Spinal cord (tissue), 10 donors: ENCODE measurements at places on chromosomes 3 and 15. TPM values are rescaled to one million over a fixed set of nuclear protein-coding genes. Genes with fewer than 3 reads are reported as not detected.

- no peaks in the 10 kb centered on the region for H3K4me1 ChIP-seq
- DNase-seq = no peak
- H3K36me3 ChIP-seq = no peaks in the 10 kb centered on the region
- H3K27me3 ChIP-seq = no peaks in the 10 kb centered on the region
- no peak overlapping the region for H3K4me3 ChIP-seq
Observed at GRCh38 chr3:168659015-168659414, 563.3 kb upstream of the GOLIM4 start.

DNA sequence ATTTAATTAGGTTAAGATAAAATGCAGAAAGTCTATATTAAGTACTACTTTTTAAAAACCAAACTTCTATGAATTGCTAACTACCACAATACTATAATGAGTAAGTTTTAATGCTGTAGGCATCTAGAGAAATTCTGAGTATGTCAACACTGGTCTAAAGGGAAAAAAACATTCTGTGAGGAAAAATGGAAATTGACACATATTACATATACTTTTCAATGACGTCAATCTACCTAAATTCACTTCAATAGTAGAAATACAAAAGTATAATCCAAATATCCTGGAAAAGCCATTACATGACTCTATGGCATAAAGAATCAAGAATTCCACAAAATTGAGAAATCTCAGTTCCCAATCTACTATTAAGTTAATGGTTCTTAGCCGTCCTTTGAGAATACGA, 2.2 kb downstream of the SECISBP2L start:
- H3K27ac ChIP-seq = peak overlapping the region; percentile 22
- no peaks in the 10 kb centered on the region for H3K27me3 ChIP-seq
- peak overlapping the region; percentile 84 for H3K4me3 ChIP-seq
- DNase-seq = no peak
- no peaks in the 10 kb centered on the region for H3K36me3 ChIP-seq
- H3K4me1 ChIP-seq = peaks cover 3% of the 10 kb centered on the region

DNA sequence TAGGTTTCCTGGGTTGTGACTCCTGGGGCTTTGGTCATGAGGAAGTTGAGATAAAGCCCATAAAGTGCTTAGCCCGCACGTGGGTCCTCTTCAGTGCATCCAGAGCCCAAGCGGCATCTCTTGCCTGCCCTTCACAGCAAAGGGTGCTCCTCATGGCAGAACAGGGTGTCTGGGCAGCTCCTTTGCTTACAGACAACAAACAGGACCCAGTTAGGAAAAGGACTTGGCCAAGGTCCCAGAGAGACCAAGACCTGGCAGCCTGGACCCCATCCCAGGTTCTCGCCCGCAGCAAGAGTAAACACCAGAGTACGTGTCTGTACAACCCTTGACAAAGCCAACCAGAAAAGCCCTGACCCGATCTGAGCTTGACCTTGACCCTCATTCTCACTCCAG, 27.0 kb downstream of the ALS2CL start:
- H3K36me3 ChIP-seq = no peaks in the 10 kb centered on the region
- no peak for DNase-seq
- H3K4me1 ChIP-seq = peaks cover 39% of the 10 kb centered on the region
- no peak overlapping the region for H3K27ac ChIP-seq
- no peak overlapping the region for H3K4me3 ChIP-seq

- peak; percentile 60 for DNase-seq
- H3K4me1 ChIP-seq = peaks cover 7% of the 10 kb centered on the region
- H3K27ac ChIP-seq = no peak overlapping the region
- H3K4me3 ChIP-seq = peak overlapping the region; percentile 28
- H3K36me3 ChIP-seq = no peaks in the 10 kb centered on the region
- H3K27me3 ChIP-seq = peaks cover 2% of the 10 kb centered on the region
Observed at GRCh38 chr15:26771168-26771567, 1.7 kb downstream of the GABRB3 start.

DNA sequence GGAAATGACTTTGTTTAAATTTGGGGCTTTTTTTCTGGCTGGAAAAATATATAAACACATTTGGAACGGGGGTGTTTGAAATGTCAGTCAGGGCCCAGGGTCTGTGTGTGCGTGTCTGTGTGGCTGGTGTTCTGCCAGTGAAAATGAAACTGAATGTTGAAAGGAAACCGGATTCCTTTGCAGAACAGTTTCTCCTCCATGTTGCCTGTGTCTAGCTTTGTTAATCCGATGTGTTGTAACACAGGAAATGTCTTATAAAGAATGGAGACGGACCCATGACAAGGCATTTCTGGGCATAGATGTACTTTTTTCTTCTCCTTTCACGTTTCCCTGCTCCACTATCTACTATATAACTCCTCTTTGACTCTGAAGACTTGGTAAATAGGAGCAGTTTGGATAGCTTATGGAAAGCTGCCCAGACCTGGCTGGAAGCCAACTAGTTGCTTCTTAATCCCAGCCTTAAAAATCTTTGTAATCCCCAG, 2.8 kb downstream of the SQOR start:
- H3K27ac ChIP-seq = peak overlapping the region; percentile 82
- DNase-seq = no peak
- peaks cover 23% of the 10 kb centered on the region for H3K27me3 ChIP-seq
- no peaks in the 10 kb centered on the region for H3K36me3 ChIP-seq
- H3K4me1 ChIP-seq = peaks cover 18% of the 10 kb centered on the region

DNA sequence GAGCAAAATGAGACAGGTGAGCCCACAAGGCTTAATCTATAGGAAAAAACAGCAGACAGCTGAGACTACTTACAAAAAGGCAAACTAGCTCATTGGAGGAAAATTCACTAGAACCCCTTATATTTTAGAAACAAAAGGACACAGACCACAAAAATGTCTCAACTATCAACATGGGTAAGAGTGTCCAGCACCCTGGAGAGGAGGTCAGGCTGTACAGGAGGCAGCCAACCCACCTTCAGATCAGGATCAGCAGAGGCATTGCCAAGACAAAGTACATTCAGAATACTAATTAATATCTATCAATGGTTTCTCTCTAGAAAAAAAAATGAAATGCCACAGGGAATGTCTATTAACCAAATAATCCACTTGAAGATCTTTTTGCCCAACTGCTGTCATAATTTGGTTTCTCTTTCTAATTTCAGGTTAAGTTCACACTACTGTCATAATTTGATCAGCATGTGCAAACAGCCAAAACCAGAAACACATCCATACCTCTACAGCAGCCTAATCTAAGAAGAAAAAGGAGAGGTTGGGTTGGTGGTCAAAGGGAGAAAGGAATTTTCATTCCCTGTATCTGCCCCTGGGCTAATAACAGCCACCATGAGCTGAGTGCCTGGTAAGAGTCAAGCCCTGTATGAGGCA, 26.0 kb upstream of the THBS1 start:
- H3K36me3 ChIP-seq = no peaks in the 10 kb centered on the region
- no peaks in the 10 kb centered on the region for H3K4me1 ChIP-seq
- no peak for DNase-seq
- no peaks in the 10 kb centered on the region for H3K27me3 ChIP-seq
- H3K4me3 ChIP-seq = no peak overlapping the region

DNA sequence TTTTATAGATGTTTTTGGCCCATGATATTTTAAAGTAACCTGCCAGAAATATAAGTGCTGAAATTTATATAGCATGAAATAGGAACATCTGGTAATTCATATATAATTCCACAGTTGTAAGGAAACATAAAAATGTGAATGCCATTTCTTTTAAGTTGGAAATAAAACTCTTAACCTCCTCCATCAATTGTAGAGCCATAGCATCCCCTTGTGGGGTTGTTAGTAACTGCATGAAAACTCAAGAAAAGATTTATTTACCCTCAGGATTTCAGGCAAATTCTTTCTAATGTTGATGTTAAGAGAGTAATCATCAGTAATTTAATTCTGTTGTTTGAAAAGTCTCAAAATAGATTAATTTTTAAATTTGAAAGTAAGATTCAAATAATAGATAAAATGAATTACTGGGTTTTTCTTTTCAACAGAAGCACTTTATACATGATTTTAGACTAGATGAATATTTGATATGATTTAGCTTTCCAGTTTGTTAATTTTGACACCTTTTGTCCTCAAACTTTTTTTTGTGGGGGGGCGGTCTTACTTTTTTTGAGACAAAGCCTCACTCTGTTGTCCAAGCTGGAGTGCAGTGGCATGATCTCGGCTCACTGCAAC, 74.7 kb downstream of the RASA2 start:
- no peak overlapping the region for H3K27ac ChIP-seq
- no peaks in the 10 kb centered on the region for H3K4me1 ChIP-seq
- no peaks in the 10 kb centered on the region for H3K27me3 ChIP-seq
- DNase-seq = peak; percentile 49
- H3K4me3 ChIP-seq = no peak overlapping the region

Gene ELL3
- total RNA-seq = 6.2 TPM
